Fibroblast of the aortic adventitia (primary cell): ENCODE measurements at places on chromosomes 1 and 21. TPM values are rescaled to one million over a fixed set of nuclear protein-coding genes. Genes with fewer than 3 reads are reported as not detected.

Gene RAB42
- 1.6 and 3.4 TPM in 2 replicates for total RNA-seq

Gene GPR52
- 2.9 TPM in 1 of 2 replicates, not detected in the other for total RNA-seq

Gene WNT2B
- total RNA-seq = 1.8 and 2.4 TPM in 2 replicates

Gene CSRP1
- 86.9 and 120 TPM in 2 replicates for total RNA-seq

Gene FMOD
- 6.6 and 9.1 TPM in 2 replicates for total RNA-seq

Gene CFHR5
- total RNA-seq = not detected in 2 replicates

Gene FALEC
- total RNA-seq = not detected in 2 replicates

Gene TTC3
- 372 and 615 TPM in 2 replicates for total RNA-seq

Gene CSF3R
- not detected in 2 replicates for total RNA-seq

Gene JMJD4
- 13.4 and 26.8 TPM in 2 replicates for total RNA-seq

Gene DCST1
- not detected in 2 replicates for total RNA-seq

Gene SLC6A9
- 6.8 and 25.9 TPM in 2 replicates for total RNA-seq

DNA sequence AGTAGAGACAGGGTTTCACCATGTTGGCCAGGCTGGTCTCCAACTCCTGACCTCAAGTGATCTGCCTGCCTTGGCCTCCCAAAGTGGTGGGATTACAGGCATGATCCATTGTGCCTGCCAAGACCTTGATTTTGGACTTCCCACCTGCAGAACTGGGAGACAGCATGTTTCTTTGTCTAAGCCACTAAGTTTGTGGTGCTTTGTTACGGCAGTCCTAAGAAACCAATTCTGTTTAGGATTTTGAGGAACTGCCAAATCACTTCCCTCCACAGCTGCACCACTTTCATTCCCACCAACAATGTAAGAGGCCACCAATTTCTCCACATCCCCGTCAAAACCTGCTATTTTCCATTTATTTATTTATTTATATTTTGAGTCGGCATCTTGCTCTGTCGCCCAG, 46.1 kb downstream of the CHAF1B start:
- DNase-seq = no peak

- DNase-seq = peak; percentile 88
These were observed 770.7 kb upstream of the CXADR start for GRCh38 chr21:16742131-16742641.

DNA sequence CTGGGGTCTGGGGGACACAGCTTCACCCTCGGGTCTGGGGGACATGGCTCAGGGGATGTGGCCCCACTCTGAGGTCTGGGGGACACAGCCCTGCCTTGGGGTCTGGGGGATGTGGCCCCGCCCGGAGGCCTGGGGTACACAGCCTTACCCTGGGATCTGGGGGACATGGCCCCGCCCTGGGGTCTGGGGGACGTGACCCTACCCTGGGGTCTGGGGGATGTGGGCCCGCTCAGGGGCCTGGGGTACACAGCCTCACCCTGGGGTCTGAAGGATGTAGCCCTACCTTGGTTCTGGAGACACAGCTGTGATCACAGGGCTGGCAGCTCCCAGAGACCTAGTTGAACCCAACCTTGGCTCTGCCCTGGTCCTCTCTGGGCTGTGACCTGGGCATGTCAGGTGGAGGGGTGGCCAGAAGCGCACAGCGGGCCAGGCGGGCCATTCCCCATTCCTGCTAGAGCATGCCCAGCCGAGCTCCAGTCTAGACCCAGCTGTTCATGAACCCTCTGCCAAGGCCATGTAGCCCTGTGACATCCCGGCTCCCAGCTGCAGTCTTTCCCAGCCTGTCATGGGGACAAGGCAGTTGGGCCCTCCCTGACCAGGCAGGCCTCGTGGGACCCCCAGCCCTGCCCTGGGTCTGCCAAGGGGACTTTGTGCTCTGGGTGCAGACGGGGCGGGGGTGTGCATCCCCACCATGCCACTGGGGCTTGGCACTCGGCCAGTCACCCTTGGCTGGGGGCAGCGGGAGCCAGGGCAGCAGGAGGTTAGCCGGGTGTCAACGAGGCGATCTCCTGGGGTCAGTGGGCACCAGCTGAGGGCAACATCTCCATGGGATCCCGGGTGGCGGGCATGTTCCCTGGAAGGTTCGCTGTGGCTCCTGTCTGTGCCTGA, 43.9 kb downstream of the WNT9A start:
- no peak for DNase-seq

DNA sequence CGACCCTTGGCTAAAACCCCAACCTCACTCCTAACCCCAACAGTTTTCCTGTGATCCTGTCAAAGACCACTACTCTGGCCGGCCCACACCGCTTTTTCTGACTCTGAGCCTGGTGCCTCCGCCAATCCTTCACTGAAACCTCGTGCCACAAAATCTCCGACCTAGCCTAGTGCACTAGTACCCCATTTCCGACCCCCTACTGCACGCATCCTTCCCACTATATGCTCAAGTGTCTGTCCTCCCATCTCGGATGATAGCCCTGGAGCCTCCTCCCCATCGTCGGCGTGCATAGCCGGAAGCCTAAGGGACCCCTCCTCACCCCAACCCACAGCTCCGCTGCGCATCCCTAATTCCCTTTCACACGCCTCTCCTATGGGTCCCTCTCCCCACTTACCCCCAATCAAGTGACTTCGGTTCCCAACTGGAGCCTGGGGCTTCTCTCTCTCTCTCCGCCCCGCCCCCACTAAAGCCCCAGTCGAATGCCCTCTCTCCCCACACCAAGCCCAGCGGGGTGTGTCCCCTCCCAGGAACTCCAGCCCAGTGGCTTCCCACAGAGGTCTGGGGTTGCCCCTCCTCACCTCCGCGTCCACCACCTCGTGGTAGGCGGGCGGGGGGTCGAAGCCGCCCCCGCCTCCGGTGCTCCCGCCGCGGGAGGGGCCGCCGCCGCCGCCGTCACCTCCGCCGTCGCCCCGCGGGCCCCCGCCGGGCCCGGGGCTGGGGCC, 791 bp downstream of the USP24 start:
- no peak for DNase-seq

- no peak for DNase-seq
These were observed 10.7 kb downstream of the MACF1 start for GRCh38 chr1:39214998-39215873.

DNA sequence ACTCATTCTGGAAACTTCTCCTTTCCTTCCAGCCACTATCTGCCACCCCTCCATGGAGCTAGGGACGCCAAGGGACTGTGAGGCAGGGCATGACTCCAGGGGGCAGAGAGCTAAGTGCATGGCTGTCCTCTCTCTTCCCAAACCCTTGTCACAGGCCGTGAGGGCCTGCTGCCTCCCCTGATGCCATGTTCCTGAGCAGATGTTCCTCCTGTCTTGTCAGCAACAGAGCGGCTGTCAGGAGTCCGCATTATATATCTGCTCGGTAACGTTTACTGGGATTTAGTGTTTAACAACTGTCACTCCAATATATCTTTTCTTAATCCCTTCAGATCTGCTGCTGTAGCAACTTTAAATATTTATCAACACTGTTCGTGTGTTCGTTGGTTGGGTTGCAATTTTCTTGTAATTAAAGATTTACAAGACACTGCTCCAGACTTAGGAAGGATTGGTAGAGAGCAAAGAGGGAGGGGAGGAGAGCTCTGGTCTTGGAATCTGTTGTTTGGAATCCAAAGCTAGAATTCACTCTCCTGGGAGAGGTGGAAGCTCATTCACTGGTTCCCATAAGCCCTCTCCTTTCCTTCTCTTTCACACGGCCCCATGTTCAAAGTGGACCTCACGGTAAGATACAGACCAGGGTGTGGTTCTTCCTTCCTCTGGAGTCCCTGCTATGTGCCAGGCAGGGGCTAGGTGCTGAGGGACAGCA, 76.2 kb downstream of the MDM4 start:
- DNase-seq = no peak

DNA sequence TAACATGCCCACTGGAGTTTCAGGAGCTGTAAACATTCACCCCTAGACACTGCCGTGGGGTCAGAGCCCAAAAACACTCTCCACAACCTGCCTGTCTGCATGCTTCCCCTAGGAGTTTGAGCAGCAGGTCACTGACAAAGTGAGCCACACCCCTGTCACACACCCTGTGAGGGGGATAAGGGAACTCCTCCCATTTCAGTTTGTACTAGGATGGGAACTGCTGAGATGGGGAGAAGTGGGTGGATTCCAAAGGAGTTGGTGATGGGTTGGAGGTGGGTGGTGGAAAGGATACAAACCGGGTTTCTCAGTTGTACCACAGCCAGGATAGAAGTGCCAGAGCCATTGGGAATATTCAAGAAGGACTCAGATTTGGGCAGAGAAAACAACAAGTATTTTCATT, 140.2 kb downstream of the MIS18A start:
- no peak for DNase-seq

- DNase-seq = no peak
These were observed 100.6 kb downstream of the DISC1 start for GRCh38 chr1:231727171-231727570.

GRCh38 chr21:15192243-15192642, 127.4 kb upstream of the NRIP1 start:
- peak; percentile 14 for DNase-seq

- DNase-seq = no peak
These were observed 17.7 kb upstream of the ZSCAN20 start for GRCh38 chr1:33454646-33455282.

GRCh38 chr1:9798236-9799130, 25.3 kb downstream of the CLSTN1 start:
- peak; percentile 98 for DNase-seq

- no peak for DNase-seq
These were observed 517 bp downstream of the LRIG2 start for GRCh38 chr1:113073479-113073950.

- no peak for DNase-seq
These were observed 112.7 kb downstream of the FGGY start for GRCh38 chr1:59409549-59409948.

GRCh38 chr1:198597690-198598430, 41.0 kb upstream of the PTPRC start:
- no peak for DNase-seq

GRCh38 chr1:184929711-184930202, 44.6 kb downstream of the NIBAN1 start:
- DNase-seq = no peak

DNA sequence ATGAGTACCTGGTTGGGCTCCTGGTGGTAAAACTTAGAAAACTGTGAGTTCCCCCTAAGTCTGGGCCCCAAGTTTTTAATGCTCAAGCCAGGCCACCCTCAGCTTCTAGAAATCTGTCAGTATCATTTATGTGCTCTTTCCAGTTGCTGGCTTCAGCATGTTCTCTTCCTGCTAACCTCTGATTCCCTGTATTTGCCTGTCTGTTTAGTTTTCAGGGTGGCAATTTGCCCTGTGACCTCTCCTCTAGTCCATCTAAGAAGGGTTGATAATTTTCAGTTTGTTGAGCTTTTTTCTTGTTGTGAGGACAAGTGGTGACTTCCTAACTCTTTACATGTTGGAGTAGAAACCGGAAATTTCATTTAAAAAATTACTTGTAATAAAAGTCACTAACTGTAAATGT, 16.0 kb upstream of the S100A10 start:
- DNase-seq = no peak

DNA sequence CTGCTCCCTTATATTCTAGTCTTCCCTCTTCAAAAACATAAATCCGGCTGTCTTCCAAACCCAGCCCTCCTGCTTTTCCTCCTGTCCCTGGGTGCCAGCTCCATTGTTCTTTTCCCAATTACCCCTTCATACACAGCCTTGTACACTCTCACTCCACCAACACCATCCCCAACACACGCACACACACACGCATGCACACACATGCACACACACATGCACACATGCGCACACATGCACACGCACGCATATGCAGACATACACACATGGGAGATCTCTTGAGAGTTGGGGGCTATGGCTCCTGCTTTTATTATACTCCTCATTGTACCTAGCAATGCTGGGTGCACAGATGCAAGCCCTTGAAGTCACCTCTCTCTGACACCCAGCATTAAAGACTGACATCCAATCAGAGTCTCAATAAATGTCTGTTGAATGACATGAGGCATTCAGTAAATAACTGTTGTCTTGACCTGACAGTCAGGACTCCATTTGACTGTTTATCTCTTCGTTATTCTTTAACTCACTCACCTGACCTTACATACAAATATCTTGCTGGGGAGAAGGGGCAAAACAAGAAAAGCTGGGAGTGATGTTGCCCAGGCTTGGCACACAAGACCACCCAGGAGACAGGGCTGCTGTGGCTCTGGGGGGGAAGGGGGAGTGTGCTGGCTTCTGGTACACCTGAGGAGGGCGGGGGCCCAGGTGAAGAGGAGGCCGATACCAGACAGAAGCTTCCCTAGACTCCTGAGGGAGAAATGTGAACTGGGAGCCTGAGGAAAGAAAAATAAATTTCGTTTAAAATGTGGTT, 16.0 kb downstream of the ABCA4 start:
- DNase-seq = no peak

DNA sequence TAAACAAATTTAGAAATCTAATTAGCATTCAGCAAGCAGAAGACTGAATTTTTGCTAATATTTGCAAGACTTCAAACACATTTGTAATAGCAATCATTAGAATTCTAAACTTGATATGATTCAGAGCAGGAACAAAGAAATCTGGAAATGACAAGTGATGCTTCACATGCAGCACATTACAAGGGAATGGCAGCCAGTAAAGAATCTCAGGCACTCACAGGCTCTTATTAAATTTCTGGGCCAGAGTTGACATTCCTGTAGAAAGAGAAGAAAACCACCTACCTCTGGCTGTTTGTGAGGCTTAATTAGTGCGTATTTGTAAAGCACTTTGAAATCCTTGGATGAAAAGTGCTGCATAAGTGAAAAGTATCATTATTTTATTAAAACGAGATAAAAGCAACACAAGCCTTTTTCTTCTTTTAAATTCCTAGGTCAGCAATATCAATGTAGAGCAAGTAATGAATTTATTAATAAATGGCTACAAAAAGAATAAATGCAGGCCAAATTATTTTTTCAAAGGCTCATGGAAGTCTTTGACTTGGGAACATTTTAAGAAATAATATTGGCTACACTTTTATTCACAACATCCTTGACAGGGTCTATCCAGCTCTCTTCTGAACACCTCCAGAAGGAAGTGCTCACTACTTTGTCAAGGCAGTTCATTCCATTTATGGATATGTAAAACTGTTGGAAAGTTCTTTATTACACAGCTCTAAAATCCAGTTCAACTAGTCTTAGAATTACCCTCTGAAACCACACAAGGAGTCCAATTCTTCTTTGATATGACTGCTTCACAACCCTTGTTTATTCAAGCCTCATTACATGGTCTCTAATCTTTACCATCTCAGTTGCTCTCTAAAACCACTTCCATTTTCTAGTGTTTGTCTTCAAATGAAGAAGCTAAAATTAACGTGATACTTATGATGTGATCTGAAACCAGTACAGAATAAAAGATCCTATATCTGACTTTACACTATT, 32.1 kb upstream of the SCYL3 start:
- DNase-seq = peak; percentile 43

GRCh38 chr1:19462781-19463503, 22.4 kb downstream of the CAPZB start:
- DNase-seq = no peak

DNA sequence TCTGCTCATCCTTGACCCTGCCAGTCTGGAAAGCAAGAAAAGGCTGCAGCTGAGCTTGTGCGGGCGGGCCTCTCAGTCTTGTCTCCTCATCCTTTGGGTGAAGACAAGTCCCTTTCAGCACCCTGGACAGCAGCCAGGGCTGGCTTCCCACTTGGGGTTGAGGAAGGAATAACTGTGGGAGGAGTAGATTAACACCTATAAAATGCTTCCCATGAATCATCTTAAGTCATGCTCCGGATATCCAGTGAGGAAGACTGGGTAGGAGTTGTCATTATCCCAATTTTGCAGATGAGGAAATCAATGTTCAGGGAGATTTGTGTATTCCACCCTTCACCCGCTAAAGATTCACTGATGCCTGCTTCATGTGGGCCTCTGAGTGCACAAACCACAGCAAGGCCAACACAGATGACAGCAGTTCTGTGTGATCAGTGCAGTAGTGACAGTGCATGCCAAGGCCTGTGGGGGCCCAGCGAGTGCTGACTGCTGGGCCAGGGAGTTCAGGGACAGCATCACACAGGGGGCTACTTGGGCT, 20.1 kb upstream of the COL16A1 start:
- peak; percentile 69 for DNase-seq
